ENCODE measurements at places on chromosomes 3 and 15. TPM values are rescaled to one million over a fixed set of nuclear protein-coding genes. Genes with fewer than 3 reads are reported as not detected.
A peak's percentile ranks its signal among the peaks of the same experiment; 100 is the strongest.

CAPN3 gene
- 2.6 TPM for total RNA-seq

CLN6 gene
- 6.9 TPM for total RNA-seq

RETNLB gene
- not detected for total RNA-seq

MITF gene
- 65.5 TPM for total RNA-seq

SLC22A14 gene
- total RNA-seq, result not detected

DCLK3 gene
- 0.43 TPM for total RNA-seq

GPD1L gene
- total RNA-seq, result 273 TPM

GRCh38 chr3:129525341-129525968 is 3.0 kb upstream of the RHO start:
- DNase-seq, result no peak

GRCh38 chr3:13282986-13283876 is 136.9 kb downstream of the NUP210 start:
- peak; percentile 40 for DNase-seq

GRCh38 chr3:38588995-38589937 is 60.2 kb downstream of the SCN5A start:
- no peak for DNase-seq

DNA sequence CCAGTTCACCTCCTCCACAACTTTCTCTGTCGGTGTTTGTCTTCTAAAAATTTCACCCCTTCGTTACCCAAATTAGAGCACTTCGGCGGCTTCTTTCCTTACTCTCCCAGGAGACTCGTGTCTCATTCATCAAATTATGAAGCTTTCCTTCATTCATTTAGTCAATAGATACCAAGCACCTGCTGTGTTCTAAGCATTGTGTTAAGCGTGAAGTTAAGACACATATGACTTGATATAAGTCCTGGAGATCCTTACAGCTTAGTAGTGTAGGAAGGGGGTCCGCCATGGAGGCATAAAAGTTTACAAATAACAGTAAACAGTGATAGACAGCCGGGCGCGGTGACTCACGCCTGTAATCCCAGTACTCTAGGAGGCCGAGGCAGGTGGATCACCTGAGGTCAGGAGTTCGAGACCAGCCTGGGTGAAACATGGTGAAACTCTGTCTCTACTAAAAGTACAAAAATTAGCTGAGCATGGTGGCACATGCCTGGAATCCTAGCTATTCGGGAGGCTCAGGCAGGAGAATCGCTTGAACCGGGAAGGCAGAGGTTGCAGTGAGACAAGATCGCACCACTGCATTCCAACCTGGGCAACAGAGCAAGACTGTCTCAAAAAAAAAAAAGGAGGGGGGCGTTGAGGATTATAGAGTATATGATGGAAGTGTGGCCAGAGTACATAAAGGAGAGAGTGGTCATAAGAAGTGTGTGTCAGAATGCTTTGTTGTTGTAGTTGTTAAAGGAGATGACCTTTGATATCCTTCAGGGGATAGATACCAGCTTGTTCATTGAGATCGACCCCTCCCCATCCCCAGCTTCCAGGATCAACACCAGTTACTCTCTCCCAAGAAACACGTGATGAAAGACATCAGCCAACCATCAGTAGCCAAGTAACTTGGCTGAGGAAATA is 744 bp upstream of the CCDC32 start:
- DNase-seq, result no peak

- no peak for DNase-seq
Observed at GRCh38 chr3:112786002-112786590, 60.6 kb downstream of the CD200R1L start.

GRCh38 chr3:188819939-188820338 is 351.8 kb upstream of the TPRG1 start:
- DNase-seq, result no peak

GRCh38 chr15:46815765-46816164 is 901.5 kb upstream of the SEMA6D start:
- peak; percentile 30 for DNase-seq

GRCh38 chr3:36909181-36909580 is 35.7 kb downstream of the TRANK1 start:
- no peak for DNase-seq

GRCh38 chr15:95448531-95449229 is 881.8 kb upstream of the NR2F2 start:
- DNase-seq, result no peak

GRCh38 chr3:13451301-13451673 is 28.8 kb upstream of the HDAC11 start:
- DNase-seq, result no peak

DNA sequence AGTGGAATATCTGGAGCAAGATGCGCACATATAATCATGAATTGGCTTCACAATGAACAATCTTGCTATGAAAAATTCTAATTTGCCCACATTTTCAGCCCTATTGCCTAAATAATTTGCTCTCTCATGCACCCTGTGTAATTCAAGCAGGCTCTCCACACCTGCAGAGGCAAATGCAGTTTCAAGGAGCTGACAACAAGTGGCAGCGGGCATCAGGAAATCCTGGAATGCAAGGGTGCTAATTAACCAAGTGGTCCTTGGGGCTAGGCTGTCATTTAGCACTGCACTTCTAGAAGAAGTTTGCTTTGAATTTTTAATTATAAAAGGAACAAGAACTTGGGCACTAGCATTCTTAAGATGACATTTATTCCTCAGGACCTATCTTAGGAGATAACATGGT is 56.3 kb upstream of the ICE2 start:
- DNase-seq, result no peak

DNA sequence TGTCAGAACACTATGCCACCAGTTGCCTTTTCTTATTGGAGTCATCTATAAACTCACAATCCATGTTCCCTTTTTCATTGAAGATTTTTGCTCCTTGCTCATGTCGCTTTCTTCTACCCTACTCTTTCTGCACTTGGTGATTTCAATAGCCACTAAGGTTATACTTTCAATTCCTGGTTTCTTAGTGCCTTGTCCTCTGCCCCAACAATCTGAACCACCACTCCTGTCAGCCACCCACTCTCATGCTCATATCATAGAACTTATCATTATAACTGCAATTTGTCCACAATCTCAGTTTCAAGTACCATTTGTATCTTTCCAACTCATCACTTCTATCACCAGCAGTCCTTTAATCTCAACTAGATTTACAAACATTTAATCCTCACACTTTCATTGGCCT is 10.0 kb upstream of the GRAMD1C start:
- DNase-seq, result no peak

DNA sequence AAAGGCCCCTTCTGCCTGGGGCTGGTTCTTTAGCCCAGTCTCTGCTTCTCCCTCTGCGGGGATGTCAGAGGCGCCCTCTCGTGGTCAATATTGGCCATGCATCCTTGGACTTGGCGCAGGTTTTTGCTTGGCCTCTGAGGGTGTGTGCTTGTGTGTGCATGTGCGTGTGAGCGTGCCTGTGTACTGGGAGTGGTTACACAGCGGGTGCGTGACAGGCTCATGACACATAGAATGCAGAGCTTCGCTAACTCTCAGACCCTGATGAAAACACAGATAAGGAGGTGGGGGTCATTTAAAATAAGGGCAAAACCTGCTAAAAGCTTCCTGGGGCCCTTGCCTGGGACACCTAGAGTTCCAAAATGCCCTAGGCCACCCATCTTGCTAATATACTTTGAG is 160.9 kb downstream of the SMAD6 start:
- peak; percentile 88 for DNase-seq

- no peak for DNase-seq
Observed at GRCh38 chr15:86555939-86556338, 476.3 kb downstream of the AGBL1 start.

DNA sequence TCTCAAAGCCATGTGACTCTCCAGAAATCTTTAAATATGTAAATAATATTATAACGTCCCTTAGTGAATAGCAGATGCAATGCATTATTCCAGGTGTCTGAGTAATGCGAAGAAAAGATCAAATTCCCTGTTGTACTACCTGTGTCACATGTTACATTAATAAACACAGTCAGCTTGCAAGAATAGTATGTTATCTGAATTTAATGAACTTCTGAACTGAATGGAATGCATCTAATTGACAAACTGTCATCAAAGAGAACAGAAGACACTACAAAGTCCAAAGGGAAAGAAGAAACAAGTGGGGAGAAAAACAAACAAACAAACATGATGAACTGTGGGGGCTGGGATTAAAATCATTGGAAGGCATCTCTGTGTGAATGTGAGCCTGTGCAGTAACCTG is 508.8 kb downstream of the LPP start:
- DNase-seq, result no peak

DNA sequence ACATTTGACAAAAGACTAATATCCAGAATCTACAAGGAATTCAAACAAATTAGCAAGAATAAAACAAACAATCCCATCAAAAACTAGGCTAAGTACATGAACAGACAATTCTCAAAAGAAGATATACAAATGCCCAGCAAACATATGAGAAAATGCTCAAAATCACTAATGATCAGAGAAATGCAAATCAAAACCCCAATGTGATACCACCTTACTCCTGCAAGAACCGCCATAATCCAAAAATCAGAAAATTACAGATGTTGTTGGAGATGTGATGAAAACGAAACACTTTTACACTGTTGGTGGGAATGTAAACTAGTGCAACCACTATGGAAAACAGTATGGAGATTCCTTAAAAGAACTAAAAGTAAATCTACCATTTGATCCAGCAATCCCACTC is 79.4 kb downstream of the SNTN start:
- no peak for DNase-seq

DNA sequence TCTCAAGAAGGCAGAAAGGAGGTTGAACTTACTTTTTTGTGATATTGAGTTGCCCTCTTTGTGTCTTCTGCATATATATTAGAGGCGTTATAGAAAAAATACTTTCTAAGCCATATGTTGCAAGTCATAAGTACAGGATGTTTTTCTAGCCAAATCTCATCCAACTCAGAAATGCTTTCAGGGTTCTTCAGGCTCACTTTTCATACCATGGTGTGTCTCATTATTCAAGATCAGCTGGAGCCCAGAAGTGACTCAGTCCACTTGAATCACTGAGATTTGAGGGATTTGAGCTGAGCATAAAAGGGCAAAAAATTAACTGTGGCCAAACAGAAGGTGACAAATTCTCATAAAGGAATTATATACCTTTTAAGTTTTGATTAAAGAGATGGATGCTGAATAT is 157.3 kb downstream of the WNT5A start:
- DNase-seq, result no peak

GRCh38 chr15:41860049-41860828 is 21.6 kb downstream of the PLA2G4B start:
- no peak for DNase-seq

GRCh38 chr15:39365873-39366272 is 215.0 kb upstream of the THBS1 start:
- no peak for DNase-seq

- DNase-seq, result no peak
Observed at GRCh38 chr3:160009525-160009924, 20.9 kb downstream of the IL12A start.

DNA sequence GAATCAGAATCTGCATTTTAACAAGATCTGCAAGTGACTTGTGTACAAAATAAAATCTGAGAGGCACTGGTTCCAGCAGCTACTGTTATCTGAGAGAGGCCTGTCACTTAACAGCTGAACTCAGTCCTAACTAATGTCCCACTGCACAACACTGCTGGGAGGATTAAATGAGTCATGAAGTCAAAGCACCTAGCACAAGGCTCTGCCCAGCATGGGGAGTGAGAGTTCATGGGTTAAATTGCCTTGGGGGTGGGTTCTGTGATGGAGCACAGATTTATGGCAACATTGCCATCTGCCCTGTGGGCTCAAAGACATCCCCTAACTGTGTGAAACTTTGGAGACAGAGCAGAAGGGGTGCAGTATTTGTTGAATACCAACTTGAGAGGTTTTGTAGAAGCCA is 250.9 kb downstream of the PLCL2 start:
- DNase-seq, result no peak

GRCh38 chr3:54793171-54793570 is 134.7 kb downstream of the LRTM1 start:
- DNase-seq, result no peak

DNA sequence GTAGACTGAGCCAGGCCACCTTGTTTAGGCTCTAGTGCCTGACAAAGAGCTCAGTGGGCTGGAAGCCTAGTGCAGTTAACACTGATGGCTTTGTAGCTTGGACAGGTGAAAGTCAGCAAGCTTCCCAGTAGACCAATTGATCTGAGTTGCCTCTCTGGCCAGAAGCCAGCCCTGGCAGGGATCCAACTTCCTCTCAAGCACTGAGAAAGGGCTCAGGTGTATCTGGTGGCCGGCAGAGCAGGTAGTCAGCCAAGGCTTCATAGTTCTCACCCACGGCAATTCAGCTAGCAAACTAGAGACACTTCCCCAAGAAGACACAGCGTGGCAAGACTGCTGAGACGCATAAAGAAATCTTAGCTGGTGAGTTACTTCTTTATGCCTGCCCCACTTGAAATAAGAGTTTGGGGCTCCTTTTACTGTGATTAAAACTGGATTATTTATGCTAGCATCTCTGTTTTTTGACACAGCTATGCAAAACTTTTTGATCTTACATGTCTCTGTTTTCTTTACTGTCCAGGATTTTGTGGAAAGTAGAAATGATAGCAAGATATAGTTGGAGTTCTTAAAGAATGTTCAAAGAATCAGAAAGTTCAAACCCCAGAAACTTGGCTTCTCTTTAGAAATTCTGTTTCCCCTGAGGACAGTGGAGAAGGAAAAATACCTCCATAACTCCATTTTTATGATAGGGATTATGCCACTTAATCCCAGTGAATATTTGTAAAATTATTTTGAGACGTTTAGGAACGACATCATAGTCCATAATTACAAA is 8.4 kb upstream of the CA12 start:
- DNase-seq, result peak; percentile 65

DNA sequence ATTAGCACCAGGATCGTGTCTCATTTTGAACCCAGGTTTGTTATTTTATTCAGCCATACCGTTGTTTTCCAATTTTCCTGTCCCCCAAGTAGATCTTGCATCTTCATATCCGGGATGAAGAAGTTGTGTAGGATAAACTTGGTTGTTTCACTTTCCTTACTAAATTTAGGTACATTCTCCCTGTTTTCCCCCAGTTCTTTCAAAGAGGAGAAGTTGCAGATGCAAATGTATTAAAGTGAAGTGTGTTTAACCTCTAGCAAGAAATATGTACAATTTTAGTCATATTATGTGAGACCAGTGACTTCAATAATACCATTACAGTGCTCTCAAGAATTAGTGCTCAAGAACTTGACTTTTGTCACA is 1.3 kb downstream of the ATXN7 start:
- no peak for DNase-seq

DNA sequence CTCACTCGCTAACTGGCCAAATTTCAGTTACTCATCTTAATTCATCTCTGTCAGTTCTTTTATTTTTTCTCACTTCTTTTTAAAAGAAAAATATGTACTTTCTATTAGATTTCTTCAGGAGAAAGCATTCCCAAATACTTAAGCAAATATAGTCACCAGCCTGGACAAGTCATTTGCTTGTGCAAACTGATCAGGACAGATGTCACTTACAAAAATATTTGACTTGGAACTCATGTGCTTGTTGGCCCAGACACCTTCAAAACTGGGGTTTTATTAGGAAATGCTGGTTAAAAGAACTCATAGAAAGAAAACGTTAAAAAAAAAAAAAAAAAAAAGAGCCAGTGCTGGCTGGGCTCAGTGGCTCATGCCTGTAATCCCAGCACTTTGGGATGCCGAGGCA is 31.3 kb upstream of the FOXP1 start:
- DNase-seq, result no peak

GRCh38 chr3:77513542-77513941 is 473.6 kb downstream of the ROBO2 start:
- no peak for DNase-seq

- no peak for DNase-seq
Observed at GRCh38 chr15:57401546-57401945, 25.2 kb downstream of the CGNL1 start.

Measured in Right ventricle myocardium superior (tissue), 1 donor.